ENCODE measurements at places on chromosomes 5 and 9.

DNA sequence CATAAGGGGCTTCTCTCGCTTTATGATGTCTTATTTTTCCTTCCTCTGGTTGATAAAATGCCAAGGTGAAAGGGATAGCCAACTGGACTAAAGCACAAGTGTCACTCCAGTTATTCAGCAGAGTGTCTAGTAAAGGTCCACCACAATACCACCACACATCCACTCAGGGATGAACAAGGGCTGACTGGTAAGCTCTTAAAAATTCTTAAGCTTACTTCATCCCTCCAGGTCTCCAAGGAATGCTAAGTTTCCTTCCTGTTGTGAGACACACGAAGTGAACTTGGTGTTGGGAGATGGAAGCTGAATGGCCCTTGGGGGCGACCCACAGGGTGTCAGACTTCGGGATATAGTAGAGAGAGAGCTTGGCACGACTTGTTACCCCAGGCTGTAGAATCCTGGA is 3.2 kb upstream of the HMGCS1 start:
- no peak for DNase-seq

DNA sequence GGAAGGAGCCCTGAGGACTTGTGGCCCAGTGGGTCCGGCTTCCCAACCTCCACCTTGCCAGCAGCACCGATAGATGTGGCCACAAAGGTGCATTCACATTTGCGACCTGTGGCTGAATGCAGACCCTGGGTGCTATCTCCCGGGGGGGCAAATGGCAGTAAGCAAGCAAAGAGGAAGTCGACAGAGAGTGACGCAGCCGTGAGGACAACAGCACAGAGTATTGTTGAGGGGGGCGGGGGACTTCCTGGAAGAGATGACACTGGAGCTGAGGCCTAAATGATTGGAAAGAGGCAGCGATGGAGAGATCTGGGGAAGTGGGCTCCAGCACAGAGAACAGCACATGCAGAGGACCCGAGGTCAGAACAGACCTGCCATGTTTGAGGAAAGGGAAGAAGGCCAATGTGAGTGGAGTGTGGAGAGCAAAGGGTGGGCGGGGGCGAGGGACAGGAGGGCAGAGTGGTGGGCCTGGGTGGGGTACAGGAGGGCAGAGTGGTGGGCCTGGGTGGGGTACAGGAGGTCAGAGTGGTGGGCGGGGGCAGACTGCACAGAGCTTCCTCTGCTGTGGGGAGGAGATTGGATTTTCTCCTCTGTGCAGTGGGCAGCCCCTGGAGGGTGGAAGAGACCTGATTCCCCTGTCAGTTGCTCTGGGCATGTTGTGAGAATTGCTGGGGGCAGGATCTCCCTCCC is 42.6 kb downstream of the ADAMTS2 start:
- no peak for DNase-seq

GRCh38 chr5:180853848-180854176 is 7.3 kb downstream of the ZFP62 start:
- DNase-seq = no peak

DNA sequence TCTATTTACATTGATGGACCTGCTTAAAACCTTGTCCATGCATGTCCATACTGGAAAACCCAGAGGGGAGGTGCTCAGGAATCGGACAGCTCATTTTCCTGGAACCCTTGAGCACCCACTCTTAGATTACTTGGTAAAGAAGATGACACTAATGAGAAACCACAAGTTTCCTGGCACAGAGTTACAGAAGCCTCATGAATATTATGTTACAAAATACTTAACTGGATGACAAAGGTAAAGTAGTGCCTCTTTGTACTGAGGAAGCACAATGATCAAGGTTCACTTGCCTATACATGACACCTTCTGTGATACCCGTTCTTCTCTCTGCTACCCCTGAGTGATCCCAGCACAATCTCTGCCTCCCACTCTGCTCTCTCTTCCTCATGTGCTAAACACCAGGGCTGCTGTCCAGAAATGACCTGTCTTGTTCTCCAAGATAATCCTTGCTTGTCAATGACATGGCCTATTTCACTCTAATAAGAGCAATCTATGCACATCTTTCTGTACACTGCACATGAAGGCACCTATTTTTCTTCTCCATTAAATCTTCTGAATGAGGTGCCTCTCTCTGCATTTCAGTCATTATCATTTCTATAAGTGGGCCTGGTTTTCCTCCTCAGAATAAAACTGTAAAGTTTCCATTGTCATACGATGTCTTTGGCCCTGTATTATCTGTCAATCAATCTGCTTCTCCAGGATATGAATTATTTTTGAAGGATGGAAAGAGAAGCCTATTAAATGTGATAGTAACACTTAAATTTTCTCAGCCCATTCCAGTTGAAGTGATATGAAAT is 684.0 kb upstream of the ACO1 start:
- DNase-seq = no peak

GRCh38 chr9:132016456-132016855 is 63.2 kb downstream of the MED27 start:
- no peak for DNase-seq

DNA sequence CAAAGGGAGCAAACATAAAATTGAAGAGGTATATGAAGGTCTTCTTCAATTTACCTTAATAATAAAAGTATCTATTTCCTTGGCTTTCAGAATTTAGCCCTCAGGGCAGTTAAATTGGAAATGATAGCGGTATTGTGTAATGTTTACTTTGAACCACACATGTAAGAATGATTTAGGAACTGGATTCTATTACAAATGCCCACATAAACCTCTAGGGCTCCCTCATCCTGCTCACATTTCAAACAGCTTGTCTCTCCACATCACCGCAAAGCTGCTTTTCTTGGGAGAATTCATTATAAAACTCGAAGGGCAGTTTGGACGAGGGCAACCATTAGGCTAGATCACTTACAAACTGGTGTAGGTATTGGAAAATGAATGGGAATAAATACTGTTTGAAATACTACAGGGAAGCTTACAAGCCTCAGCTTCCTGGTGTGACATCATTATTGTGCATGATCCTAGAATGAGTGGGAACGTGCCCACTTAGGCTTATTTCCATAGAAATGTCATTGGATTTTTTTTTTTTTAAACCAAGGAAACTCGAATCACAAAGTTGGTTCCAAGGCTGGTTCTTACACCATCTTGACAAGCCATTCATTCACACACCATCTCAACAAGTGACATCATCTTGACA is 47.3 kb downstream of the MTRR start:
- no peak for DNase-seq

DNA sequence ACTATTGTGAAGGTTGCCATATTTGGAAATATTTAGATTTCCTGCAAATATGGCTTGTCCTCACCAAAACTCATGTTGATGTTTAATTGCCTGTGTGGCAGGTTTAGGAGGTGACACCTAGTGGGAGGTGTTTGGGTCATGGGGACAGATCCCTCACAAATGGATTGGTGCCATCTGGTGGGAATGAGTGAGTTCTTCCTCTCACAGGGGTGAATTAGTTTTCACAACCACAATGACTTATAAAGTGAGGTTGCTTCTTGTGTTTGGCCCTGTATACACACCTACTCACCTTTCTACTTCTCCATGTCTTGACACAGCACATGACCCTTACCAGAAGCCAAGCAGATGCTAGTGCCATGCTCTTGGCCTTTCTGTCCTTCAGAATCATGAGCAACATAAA is 41.1 kb downstream of the ISOC1 start:
- no peak for DNase-seq

GRCh38 chr5:81068635-81069034 is 108.5 kb downstream of the RASGRF2 start:
- no peak for DNase-seq

DNA sequence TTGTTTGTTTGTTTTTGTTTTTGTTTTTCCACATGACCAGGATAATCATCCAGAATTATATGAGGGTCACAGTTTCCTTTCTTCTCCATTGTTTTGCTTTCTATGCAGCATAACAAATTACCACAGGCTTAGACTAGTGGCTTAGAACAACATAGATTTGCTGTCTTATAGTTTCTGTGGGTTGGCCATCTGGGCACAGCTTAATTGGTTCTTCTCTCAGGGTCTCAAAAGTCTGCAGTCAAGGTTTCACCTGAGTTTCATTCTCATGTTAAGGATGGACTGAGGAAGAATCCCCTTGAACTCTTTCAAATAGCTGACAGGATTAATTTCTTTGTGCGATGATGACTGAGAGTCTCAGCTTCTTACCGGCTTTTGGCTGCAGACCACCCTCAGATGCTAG is 559.8 kb downstream of the PRDM9 start:
- no peak for DNase-seq

- DNase-seq = no peak
Measured at GRCh38 chr9:125442452-125442851, 180.8 kb downstream of the GAPVD1 start.

GRCh38 chr5:140345919-140346347 is 470 bp downstream of the HBEGF start:
- no peak for DNase-seq

DNA sequence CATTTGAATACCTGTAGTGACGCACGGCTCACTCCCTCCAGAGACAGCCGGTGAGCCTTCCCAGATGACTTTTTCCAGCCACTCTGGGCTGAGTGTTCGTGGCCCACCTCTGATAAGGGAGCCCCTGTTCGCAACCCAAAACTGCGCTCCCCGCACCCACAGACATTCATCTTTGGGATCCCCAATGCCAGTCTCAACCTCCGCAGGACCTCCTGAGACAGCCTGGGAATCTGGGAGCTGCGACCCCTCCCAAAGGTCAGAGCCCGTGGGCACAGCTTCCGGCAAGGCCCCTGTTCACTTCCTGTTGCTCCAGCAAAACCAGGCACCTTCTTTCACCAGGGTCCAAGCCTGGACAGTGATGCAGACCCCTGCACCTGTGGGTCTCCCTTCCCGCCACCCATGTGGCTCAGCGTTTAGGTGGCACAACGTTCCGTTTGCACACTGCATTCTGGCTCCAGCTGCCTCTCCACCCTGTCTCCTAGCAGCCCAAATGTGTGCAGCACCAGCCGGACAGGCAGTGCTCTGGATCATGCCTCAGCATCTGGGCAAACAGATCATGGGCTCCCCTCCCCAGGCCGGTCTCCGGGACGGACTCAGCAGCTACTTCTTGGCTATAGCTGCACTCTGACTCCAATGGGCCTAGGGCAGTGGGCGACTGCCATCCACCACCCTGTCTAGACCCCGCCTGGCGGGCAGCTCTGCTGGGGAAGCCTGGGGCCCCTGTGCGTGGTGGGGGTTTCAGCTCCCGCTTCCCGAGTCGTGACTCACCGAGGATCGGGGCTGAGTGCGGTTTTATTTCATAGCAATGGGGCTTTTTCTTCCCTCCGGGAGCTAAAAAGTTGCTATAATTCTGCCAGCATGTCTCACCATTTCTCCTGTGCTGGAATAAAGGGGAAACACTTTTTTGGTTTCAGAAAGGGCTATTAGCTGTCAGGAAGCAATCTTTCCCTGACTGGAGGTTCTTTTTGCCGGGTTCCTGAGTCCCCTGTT is 156.0 kb downstream of the OLFM1 start:
- no peak for DNase-seq

DNA sequence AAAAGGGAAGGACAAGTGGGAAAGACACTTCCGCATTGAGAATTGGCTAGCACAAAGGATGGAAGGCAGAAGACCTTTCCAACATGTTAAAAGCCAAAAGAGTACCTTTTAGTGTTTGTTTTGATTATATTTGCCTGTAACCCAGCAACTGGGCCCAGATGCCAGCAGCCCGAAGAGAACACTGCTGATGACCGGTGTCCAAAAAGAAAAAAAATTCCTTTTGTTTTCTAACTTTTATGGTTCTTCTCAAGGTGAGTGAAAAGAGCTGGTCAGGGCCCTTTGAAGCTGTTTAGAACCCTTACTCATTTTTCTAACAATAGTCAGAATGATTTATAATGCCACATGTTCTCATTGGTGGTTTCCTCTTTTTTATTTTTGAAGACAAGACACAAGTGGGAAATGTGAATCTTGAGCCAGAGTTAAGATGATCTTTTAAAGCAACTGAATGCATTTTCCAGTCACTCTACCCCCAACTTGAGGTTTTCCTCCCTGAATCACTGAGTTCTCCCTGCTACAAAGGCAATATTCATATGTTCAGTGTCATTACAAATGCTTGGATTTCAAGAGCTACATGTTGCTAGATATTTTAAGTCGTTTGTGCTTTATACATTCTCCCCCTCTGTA is 32.3 kb upstream of the ZNF462 start:
- no peak for DNase-seq

GRCh38 chr9:83505282-83505681 is 32.9 kb downstream of the FRMD3 start:
- no peak for DNase-seq

- no peak for DNase-seq
Measured at GRCh38 chr5:10507575-10508096, 56.2 kb upstream of the ANKRD33B start.

DNA sequence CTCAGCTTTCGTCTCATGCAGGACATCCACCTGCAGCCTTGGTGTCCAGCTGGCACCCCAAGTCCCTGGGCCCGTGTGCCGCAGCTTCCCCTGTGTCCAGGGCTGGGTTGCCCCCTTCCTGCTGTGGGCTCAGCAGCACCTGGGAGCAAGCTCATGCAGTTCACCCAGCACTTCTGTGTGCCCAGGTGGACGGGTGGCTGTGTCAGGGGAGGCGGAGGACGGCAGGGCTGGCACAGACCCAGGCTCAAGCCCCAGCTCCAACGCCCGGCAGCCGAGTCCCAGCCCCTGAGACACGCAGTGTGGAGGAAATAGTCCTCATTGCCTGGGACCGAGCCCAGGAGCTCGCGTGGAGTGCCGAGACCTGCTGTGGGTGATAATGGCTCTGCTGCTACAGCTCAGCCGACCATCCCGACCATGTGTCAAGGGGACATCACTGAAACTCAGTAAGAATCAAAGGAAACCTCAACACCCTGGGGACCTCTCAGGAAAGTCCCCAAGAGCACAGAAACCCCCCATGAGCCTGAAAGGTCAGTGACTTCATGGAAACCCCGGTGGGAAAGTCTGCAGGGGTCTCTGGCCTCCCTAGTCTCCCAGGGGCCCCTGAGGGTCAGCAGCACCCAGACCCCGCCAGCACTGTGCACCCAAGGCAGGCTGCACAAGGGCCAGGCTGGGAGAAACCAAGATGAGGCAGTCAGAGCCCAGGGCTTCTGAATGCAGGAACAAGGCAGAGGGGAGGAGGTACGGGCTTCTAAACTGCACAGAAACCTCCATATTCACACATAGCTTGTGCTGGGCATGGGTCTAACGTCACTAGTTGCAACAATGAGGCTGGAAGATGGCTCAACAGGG is 38.8 kb downstream of the LPCAT1 start:
- DNase-seq = no peak

- DNase-seq = no peak
Measured at GRCh38 chr9:117156144-117156688, 258.6 kb downstream of the ASTN2 start.

GRCh38 chr9:130921989-130922892 is 16.8 kb downstream of the FIBCD1 start:
- DNase-seq = no peak

GRCh38 chr9:24436761-24437160 is 108.9 kb downstream of the IZUMO3 start:
- no peak for DNase-seq

- DNase-seq = peak; percentile 21
Measured at GRCh38 chr9:72315089-72315509, 49.9 kb downstream of the ZFAND5 start.

GRCh38 chr5:65508978-65509377 is 27.3 kb upstream of the ADAMTS6 start:
- no peak for DNase-seq

DNA sequence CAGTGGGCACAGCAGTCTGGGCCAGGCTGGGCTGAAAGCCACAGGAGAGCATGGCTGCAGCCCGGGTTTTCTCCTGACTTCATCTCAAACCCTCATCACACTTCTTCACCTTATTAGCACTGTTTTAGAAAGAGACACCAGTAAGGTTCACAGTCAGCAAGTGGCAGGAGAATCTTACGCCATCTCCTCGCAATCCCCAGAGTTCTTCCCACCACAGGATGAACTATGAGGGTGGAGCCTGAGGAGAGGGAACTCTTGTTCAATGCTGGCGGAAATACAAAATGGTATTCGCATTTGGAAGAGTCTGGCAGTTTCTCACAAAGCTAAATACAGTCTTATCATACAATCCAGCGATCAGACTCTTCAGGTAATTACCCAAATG is 14.7 kb downstream of the BICD2 start:
- DNase-seq = no peak
